Activated gamma-delta T cell (primary cell): ENCODE measurements at places on chromosomes 3 and 15.

GRCh38 chr3:126180477-126181397, at the start of gene ALDH1L1:
ALDH1L1 (minus strand) TSS chr3:126180586; CDS start chr3:126160979, 19,607 bp downstream.
- peak; percentile 10 for DNase-seq

DNA sequence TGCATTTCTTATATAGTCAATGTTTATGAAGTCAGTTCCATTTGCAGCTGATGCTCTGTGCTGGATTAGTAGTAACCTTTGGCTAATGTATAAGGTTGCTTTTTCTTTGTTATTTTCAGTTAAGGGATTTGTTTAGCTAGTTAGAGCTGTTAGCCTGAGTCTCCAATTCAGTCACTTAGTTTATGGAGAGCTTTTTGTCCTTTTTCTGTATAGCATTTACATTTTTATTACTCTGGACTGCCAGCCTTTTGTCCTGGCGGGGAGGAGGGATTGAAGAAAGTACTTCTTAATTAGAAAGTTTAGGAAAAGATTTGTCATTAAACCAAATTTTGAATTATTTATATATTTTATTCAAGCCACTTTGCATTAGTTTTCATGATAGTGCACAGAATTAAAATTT, 52.0 kb downstream of the DNAJC13 start:
- DNase-seq = no peak

DNA sequence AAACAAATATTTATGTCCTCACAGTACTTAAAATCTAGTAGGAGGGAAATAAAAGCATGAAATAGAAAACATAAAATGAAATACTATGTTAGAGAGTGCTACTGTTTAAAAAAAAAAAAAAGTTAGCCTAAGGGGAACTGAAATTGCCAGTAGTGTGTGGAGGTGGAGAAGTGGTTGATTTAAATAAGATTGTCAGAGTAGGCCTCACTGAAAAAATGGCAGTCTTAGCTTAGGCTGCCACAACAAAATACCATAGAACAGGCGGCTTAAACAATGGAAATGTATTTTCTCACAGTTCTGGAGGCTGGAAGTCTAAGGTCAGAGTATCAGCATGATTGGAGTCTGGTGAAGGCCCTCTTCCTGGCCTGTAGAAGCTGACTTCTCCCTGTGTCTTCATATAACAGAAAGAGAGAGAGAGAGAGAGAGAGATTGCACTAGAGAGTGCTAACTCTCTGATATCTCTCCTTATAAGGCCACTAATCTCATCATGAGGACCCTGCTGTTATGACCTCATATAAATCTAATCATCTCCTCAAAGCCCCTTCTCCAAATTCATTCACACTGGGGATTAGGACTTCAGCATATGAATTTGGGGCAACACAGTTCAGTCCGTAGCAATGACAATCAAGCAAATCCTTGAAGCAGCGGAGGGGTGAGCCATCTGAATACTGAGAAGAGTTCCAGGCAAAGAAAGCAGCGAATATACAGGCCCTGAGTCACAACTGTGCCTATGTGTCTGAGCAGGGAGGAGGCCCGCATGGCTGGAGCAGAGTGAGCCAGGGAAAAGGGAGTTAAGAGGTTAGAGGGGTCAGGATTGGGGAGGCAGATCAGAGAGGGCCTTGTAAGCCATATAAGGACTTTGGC, 23.6 kb upstream of the LRRC34 start:
- DNase-seq = no peak

DNA sequence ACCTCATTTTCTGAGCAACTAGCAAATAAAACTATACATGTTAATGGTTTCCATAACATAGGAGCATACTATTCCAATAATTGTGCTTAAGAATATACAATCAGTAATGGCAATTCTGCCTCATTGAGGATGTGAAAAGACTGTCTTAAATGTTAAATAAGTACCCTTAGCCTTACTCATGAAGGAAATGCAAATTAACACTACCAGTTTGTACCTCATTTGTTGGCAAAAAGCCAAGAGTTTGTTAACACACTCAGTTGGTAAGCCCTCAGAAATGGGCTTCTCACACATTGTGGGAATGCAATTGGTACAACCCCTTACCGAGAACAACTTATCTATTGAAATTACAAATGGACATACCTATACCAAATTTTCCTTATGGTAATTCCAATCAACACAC, 9.2 kb upstream of the STT3B start:
- DNase-seq = no peak

DNA sequence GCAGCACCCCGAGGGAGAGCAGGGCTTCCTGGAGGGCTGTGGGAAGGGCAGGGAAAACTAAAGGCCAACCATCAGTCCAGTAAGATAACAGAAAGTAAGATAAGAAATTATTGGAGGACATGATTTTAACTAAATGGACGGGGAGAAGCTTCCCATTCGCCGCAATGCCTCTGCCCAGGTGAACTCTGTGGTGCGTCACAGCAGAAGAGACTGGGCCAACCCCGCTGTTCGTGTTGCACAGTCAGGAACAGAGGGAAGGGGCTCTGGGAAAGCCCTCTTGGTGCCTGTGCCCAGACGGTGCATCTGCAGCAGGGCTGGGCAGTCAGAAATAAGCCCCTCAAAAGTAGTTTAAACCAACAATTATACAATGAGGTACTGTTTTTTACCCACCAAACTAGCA, 284.1 kb downstream of the OCA2 start:
- no peak for DNase-seq

DNA sequence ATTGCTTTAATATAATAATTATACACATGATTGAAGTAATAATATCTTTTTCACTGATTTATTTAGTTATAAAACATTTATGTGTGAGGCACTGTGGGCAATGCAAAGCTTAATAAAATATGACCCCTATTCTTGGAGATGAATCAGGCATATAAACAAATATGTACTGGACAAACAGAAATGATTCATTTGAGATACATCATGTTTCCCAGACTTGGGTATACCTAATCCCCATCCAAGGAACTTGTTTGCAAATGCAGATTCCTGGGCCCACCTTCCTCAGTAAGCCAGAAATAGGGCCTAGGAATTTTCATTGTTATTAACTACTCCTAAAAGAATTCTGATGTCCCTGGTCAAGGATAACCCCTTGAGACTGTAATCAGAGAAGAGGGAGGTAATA, 184.2 kb downstream of the CHL1 start:
- DNase-seq = no peak

DNA sequence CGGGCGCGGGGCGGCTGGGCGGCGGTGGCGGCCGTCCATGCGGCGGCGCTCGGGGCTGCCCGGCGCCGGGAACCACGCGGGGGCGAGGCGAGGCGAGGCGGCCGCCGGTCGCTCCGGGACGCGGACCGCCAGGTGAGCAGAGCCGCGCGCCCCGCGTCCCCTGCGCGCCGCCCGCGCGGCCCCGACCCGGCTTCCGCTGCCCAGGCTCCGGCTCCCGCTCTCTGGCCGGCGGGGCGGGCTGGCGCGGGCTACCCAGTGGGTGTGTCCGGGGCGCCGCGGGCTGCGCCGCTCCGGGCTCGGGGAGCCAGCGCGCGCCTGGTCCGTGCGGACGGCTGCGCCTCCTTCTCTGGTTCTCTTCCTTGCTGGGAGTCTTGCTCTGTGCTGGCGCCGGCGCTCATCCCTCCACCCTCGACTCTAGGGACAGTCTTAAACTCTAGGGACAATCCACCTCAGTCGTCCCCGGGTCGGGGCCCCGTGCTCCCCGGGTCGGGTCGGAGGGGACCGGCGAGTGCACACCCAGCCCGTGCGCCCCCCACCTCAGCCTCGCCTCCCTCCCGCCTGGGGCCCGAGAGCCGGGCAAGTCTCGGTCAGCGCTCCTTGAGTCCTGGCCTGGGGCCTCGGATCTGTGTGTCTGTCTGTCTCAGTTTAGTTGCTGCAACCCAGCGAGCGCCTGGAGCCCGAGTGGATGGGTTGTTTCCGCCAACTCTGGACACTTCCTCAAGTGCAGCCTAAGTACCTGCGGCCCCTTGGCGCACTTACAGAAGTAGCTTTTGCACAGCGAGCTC, 488 bp downstream of the THSD4 start:
- DNase-seq = no peak

DNA sequence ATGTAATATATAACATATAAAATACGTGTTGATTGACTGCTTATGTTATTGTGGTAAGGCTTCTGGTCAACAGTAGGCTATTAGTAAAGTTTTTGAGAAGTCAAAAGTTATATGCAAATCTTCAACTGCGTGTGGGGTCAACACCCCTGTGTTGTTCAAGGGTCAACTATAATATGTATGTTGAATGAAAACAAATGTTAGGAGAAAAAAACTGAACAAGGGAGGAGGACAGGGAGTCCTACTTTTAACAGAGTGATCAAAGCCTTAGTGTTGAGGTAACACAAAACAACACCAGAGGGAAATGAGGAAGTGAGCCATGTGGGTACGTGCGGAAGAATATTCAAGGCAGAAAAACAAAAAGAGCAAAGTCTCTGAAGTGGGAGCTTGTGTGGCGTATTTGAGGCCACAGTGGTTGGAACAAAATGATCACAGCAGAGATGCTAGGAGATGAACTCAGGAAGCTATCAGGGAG, 62.5 kb downstream of the SFMBT1 start:
- DNase-seq = no peak
